Esophagus squamous epithelium (tissue), 5 donors: ENCODE measurements at places on chromosomes 3 and 15.
A peak's percentile ranks its signal among the peaks of the same experiment; 100 is the strongest.

DNA sequence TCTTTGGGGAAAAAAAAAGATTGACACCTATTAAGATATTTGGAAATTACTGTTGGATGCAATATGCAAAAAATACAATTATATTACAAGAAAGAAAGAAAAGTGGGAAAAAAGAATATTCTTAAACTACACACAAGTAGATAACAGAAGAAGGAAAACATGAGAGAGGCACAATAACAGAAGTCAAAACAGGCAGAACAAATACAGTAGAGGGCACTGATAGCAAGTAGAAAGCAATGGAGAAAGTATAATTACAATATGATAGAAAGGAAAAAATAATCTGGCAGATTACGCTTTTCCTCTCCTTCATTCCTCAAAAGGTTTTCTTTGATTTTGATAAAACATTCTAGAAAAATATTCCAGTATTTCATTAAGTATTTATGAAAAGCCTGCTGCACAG, 72.1 kb downstream of the ADAM10 start:
- no peak overlapping the region for H3K27ac ChIP-seq
- no peaks in the 10 kb centered on the region for H3K36me3 ChIP-seq
- no peak for DNase-seq
- no peaks in the 10 kb centered on the region for H3K27me3 ChIP-seq

GRCh38 chr3:16378415-16378814, 113.4 kb downstream of the OXNAD1 start:
- no peaks in the 10 kb centered on the region for H3K27me3 ChIP-seq
- no peak overlapping the region for H3K27ac ChIP-seq
- no peak overlapping the region for H3K4me3 ChIP-seq
- peaks cover 13% of the 10 kb centered on the region for H3K4me1 ChIP-seq

DNA sequence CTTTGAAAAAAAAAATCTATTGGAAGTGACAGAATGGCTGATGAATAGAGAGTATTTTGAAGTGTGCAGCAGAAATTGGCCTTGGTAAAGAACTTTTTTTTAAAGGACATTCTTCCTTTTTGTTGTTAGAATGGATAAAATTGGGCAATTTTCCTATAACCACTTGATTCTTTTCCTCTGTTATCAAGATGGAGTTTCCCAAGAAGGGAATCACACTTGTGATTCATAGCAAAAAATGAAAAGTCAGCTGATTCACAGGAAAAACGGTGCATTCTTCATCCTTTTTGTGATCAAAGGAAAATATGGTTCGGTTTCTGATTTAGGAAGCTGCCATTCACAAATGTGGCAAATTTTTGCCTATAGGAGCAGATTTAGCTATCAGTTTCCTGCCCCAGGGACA, 486.8 kb downstream of the GBE1 start:
- H3K4me3 ChIP-seq, result no peak overlapping the region
- no peaks in the 10 kb centered on the region for H3K4me1 ChIP-seq
- no peak overlapping the region for H3K27ac ChIP-seq
- no peaks in the 10 kb centered on the region for H3K27me3 ChIP-seq
- H3K36me3 ChIP-seq, result no peaks in the 10 kb centered on the region

DNA sequence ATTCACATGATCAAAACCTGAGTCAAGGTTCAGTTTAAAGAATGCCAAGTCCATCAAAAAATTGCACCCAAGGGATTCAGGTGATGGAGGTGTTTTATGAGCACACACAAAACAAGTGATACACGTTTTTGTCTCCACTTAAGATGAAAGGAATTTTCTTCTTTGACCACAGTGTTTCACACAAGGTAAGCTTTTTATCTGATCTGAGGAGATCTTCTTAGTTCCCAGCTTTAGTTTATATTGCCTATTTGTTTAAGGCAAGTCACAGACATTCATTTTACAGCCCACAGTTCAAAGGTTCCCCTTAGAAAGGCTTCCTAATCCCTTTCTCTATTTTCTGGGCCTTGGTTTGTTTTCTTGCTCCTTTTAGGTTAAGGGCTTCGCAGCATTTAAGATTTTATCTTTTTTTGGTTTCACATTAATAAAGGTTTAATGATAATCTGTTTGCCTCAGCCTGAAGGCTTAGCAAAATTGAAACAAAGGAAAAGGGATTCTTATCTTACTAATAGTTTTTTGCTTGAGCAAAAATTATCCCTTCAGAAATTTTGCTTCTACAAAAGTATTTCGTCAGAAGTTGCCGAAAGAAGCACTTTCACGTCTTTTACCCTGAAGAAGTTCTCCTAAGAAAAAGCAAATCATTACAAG, 420.5 kb upstream of the NAALADL2 start:
- no peak overlapping the region for H3K27ac ChIP-seq
- DNase-seq, result no peak
- H3K4me1 ChIP-seq, result peaks cover 10% of the 10 kb centered on the region
- H3K36me3 ChIP-seq, result no peaks in the 10 kb centered on the region
- no peaks in the 10 kb centered on the region for H3K27me3 ChIP-seq
- H3K4me3 ChIP-seq, result no peak overlapping the region

GRCh38 chr3:172530101-172530561, 6.9 kb upstream of the TNFSF10 start:
- H3K27me3 ChIP-seq, result no peaks in the 10 kb centered on the region
- no peak overlapping the region for H3K27ac ChIP-seq
- H3K36me3 ChIP-seq, result no peaks in the 10 kb centered on the region
- H3K4me1 ChIP-seq, result no peaks in the 10 kb centered on the region
- DNase-seq, result no peak
- H3K4me3 ChIP-seq, result no peak overlapping the region

DNA sequence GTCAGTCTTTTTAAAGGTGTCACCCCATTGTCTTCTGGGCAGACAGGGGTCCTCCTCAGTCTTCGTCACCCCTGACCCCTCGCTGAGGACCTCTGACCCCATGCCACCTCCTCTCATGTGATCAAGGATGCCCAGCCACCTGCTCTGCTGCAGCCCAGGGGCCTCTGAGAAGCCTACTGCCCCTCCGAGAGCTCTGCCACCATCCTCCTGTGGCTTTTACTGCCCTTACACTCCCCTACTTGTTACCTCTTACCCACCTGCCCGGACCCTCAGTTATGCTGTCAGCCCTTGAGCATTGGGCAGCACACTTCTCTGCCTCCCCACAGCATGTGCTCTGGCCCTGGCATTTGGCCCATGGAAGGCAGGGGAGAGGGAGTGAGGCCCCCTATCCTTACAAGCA, 123.2 kb downstream of the LRRK1 start:
- H3K27me3 ChIP-seq, result no peaks in the 10 kb centered on the region
- peaks cover 5% of the 10 kb centered on the region for H3K36me3 ChIP-seq
- DNase-seq, result no peak
- no peak overlapping the region for H3K4me3 ChIP-seq

- H3K4me3 ChIP-seq, result no peak overlapping the region
- H3K36me3 ChIP-seq, result no peaks in the 10 kb centered on the region
- no peak overlapping the region for H3K27ac ChIP-seq
These were observed 136.0 kb downstream of the CD47 start for GRCh38 chr3:107954845-107955244.

GRCh38 chr3:29189328-29189727, 91.5 kb upstream of the RBMS3 start:
- no peak for DNase-seq
- H3K27ac ChIP-seq, result no peak overlapping the region
- no peaks in the 10 kb centered on the region for H3K4me1 ChIP-seq
- H3K36me3 ChIP-seq, result no peaks in the 10 kb centered on the region

DNA sequence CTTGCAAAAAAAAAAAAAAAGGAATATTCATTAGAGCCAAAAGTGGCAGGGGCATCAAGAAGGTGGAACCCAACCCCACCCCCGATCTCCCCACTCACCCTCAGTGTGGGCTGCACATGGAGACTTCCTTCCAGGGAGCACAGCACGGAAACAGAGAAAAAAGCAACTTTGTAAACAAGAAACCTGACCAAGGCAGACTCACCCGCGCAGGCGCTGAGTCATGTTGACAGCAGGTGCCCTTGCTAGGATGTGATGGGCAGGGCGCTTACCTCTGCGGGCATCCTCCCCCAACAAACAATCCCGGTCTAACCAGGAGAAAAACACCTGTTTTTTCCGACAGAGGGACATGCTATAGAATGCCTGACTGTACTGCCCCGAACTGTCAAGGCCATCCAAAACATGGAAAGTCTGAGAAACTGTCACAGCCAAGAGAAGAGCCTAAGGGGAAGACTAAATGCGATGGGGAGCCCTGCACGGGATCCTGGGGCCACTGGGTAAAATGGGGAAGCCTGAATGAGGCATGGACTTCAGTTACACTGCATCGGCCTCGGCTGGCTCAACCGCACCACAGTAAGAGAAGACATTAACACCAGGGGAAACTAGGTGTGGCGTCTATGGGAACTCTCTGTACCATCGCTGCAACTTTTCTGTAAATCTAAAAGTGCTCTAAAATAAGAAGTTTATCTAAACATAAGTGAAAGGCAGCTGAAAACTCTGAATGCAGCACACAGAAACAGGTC, 66.7 kb upstream of the GATA2 start:
- peaks cover 22% of the 10 kb centered on the region for H3K4me1 ChIP-seq
- no peak overlapping the region for H3K4me3 ChIP-seq
- no peaks in the 10 kb centered on the region for H3K36me3 ChIP-seq
- H3K27ac ChIP-seq, result no peak overlapping the region

- no peak for DNase-seq
- no peaks in the 10 kb centered on the region for H3K36me3 ChIP-seq
- no peaks in the 10 kb centered on the region for H3K4me1 ChIP-seq
- no peak overlapping the region for H3K4me3 ChIP-seq
- H3K27me3 ChIP-seq, result no peaks in the 10 kb centered on the region
These were observed 13.2 kb downstream of the LINS1 start for GRCh38 chr15:100588638-100589242.

DNA sequence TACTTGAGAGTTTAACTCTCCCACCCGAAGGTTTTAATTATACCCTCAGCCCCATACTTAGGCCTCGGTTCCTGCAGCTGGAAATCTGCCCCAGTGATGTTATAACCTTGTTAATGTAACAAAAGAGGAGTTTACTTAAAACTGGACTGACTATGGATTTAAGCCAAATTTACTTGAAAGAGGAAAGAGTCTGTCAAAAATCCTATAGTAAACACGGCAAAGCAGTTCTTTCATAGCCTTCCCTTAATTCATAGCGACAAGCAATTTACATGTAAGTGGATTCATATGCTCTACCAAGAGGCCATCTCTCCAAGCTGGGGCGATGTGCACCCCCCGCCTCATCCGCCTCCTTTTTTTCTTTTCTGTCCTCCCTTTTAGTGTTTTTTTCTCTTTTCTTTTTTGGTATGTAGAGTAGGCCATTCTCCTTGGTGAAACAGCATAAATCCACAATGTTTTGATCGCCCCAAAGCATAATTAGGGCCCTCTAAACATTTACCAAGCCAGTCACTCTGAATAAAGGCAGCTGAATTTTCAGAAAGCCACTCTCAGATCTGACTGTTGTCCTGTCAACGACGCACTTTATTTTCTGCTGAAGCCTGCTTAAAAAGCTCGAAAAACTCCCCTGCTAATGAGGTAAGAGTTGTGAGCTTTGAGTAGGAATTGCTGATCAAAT, 373.1 kb upstream of the WNT5A start:
- H3K27ac ChIP-seq, result no peak overlapping the region
- no peaks in the 10 kb centered on the region for H3K27me3 ChIP-seq
- H3K4me1 ChIP-seq, result peaks cover 3% of the 10 kb centered on the region

DNA sequence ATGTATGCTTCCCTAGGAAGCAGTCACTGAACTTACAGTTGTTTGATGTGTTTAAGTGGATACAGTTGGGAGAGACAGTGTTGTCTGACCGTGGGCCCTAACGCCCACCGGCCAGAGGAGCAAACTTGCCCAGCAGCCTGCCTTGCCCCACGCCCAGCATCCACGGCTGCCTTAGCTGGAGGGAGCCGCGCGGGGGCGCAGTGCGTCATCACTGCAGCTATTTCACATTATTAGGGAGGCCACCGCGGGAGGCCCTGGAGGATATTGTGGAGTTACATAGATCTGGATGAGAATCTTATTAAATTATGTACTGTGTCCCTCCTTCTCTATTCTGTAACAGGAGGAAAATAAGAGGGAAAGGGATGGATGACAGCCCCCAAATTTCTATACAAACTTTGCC, 267.2 kb downstream of the GABRG3 start:
- H3K4me3 ChIP-seq, result no peak overlapping the region
- no peaks in the 10 kb centered on the region for H3K4me1 ChIP-seq
- H3K36me3 ChIP-seq, result no peaks in the 10 kb centered on the region
- no peaks in the 10 kb centered on the region for H3K27me3 ChIP-seq

GRCh38 chr3:126494204-126494969, 18.7 kb upstream of the ZXDC start:
- H3K4me3 ChIP-seq, result no peak overlapping the region
- H3K27me3 ChIP-seq, result no peaks in the 10 kb centered on the region
- H3K4me1 ChIP-seq, result no peaks in the 10 kb centered on the region
- no peak for DNase-seq
- no peaks in the 10 kb centered on the region for H3K36me3 ChIP-seq
- no peak overlapping the region for H3K27ac ChIP-seq

- H3K4me1 ChIP-seq, result peaks cover 12% of the 10 kb centered on the region
- H3K27ac ChIP-seq, result peak overlapping the region; percentile 93
- DNase-seq, result no peak
- peak overlapping the region; percentile 89 for H3K4me3 ChIP-seq
These were observed 461 bp downstream of the COPB2 start for GRCh38 chr3:139388821-139389551.

GRCh38 chr3:16211176-16211904, 36.9 kb downstream of the GALNT15 start:
- peaks cover 9% of the 10 kb centered on the region for H3K36me3 ChIP-seq
- no peak overlapping the region for H3K4me3 ChIP-seq
- DNase-seq, result no peak
- no peaks in the 10 kb centered on the region for H3K4me1 ChIP-seq
- no peak overlapping the region for H3K27ac ChIP-seq

GRCh38 chr3:34388830-34389229, 590.4 kb downstream of the PDCD6IP start:
- no peak overlapping the region for H3K4me3 ChIP-seq
- DNase-seq, result no peak
- H3K4me1 ChIP-seq, result no peaks in the 10 kb centered on the region

- H3K4me1 ChIP-seq, result peaks cover 5% of the 10 kb centered on the region
- no peak for DNase-seq
- no peak overlapping the region for H3K27ac ChIP-seq
- H3K36me3 ChIP-seq, result no peaks in the 10 kb centered on the region
These were observed 116.6 kb upstream of the IQSEC1 start for GRCh38 chr3:13189639-13190377.

DNA sequence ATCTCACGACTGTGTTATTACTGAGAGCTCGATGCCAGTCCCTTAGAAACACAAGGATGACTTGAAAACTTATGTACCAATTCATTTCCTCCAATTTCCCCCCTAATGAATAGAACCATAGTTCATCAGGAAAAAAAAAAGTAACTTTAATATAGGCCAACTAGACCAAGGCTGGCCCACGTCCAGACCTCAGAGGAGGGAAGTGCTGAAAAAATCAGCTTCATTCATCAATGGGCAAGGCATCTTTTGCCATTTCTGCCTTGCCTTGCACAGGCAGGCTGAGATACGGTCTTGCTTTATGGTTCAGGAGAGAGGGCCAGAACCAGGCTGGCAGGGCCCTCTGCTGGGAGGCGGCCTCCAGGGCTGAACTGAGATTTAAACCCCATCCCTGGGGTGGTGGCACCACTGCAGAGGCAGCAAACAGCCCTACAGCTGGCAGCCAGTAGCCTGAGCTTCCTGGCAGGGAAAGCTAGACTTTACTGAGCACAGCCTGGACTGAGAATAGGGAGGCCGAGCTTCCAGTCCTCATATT, 104.1 kb upstream of the TNFAIP8L3 start:
- H3K27ac ChIP-seq, result no peak overlapping the region
- no peaks in the 10 kb centered on the region for H3K36me3 ChIP-seq
- no peak for DNase-seq
- H3K4me3 ChIP-seq, result no peak overlapping the region
- H3K27me3 ChIP-seq, result peaks cover 3% of the 10 kb centered on the region
